ENCODE measurements at places on chromosomes 16 and 17.

DNA sequence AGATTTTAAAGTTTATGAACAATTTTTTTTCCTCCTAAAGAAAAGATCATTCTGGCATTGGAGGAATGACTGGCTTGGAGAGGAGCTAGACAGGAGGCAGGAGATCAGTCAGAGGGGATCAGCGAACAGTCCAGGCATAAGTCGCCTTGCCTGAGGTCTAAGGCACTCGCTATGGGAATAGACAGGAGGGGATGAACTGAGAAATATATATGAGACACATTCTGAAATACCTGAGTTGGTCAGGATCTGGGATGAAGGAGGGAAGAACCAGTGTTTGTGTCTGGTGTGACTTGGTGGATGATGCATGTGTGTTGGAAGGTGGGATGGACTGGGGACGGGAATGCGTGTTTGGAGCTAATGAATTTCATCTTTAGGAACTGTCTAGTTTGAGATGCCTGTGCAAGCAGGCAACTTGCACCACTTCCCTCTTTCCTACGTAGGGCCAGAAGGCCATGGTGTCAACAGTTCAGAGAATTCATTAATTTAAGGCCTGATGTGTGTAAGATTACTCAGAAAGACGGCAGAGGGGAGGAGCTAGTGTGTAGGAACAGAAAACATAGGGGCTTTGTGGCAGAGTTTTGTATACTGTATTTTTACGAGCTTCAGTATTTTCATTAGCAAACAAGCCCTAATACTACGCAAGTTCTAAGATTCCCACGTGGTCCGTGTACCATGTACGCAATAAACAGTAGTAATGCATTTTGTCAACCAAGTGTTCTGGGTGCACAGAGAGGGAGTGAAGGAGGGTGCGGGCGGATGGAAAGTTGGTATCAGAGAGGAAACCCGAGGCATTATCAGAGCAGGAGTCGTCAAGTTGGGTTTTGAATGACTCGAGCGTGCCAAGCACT lies 825 bp downstream of the HEATR6 start:
- no peak for DNase-seq

DNA sequence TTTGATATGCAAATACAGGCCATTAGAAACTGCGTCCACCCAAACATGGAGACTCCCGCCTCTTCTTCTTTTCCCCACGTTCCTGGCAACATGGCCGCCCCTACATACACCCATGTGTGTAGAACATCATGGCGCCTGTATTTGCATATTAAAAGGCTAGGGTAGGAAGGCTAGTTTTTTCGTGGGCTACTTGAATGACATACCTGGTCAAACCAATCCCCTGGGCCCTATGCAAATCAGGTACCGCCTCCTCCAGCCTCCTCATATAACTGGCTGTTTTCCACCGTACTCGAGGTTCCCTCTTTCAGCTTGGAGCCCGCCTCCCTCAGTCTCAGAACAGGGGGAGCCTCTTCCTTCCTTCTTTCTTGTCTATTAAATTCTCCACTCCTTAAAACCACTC lies 840 bp upstream of the CD300LB start:
- no peak for DNase-seq

GRCh38 chr17:20153231-20153630 lies 144.1 kb downstream of the SPECC1 start:
- DNase-seq, result no peak

- DNase-seq, result peak; percentile 21
Measured at GRCh38 chr16:53209429-53209828, 154.6 kb downstream of the CHD9 start.
